ENCODE measurements at places on chromosomes 1 and 21. TPM values are rescaled to one million over a fixed set of nuclear protein-coding genes. Genes with fewer than 3 reads are reported as not detected.

DNA sequence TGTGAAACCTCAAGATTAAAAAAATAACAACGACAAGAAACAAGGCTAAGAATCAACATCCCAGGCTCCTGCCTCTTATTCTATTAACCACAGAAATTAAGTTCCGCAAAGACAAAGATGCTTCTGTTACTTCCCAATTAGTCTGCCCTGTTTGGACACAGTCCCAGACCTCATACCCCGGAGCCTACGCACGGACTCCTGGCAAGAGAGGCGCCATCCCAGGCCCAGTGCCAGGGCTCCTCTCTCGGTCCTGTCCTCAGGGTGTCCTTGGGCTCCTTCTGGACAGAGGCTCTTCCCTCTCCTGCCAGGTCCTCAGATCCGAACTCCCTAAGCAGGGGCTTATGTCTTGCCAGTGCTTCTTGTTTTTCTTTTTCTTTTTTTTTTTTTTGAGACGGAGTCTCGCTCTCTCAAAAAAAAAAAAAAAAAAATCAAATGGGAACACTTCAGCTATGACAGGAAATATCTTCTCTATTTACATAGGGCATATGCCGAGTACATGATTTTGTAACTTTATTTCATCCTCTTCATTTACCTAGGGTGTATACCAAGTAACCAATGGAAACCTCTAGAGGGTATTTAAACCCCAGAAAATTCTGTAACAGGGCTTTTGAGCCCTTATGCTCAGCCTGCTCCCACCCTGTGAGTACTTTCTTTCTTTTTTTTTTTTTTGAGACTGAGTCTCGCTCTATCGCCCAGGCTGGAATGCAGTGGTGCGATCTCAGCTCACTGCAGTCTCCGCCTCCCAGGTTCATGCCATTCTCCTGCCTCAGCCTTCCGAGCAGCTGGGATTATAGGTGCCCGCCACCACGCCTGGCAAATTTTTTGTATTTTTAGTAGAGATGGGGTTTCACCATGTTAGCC is 11.7 kb upstream of the ENO1 start:
- DNase-seq: no peak

- DNase-seq: no peak
These were observed 56.1 kb downstream of the KAZN start for GRCh38 chr1:14654554-14654953.

- DNase-seq: no peak
These were observed 104.8 kb downstream of the HLX start for GRCh38 chr1:220983877-220984635.

DNA sequence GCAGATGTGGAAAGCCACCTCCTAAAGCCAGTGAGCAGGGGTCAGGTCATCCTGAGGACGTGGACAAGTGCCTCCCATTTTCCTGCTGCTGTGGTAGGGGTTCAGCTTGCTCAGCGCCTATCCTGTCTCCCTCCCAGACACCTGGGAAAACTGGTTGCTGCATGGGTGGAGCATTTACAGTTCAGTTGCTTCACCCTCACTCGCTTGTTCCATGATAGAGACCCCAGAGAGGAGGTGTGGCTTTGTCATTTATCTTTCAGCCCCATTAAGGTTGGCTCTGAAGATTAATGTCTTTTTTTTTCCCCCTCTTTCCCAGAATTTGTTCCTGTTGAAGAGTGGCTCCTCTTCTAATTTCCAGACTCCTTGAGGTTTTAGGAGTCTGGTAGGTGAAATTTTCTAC is 9.2 kb downstream of the VANGL1 start:
- no peak for DNase-seq

DNA sequence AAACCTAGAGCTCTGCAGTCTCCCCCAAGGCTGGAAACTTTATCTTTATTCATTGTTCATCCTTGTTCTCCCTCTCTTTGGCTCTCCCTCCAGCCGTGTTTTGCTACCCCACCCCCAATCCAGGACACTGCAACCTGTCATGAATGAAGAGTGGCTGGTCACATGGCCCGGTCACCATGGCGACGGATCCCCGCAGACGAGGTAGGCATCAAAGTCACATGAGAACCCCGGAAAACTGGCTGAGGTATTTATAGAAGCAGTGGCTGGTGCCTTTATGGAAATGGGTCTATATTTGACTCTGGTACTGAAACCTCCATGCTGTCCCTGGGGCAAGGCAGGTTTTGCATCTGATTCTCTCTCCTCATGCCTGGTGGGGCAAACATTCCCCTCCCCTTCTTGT is 13.4 kb upstream of the SLC6A17 start:
- DNase-seq: peak; percentile 16

DNA sequence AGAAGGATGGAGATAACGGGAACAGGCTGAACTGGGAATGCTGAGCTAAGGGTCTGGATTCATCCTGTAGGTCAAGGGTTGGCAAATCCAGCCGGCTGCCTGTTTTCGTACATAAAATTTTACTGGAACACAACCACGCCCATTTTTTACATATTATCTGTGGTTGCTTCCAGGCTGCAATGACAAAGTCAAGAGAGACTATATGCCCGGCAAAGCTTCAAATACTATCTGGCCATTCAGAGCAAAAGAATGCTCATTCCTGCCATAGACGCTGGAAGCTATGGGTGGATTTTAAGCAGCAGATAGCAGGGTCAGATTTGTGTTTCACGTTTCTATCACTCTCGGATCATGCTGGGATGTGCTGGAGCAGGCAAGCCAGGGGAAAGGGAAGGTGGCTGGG is 137.9 kb upstream of the EDN2 start:
- no peak for DNase-seq

DNA sequence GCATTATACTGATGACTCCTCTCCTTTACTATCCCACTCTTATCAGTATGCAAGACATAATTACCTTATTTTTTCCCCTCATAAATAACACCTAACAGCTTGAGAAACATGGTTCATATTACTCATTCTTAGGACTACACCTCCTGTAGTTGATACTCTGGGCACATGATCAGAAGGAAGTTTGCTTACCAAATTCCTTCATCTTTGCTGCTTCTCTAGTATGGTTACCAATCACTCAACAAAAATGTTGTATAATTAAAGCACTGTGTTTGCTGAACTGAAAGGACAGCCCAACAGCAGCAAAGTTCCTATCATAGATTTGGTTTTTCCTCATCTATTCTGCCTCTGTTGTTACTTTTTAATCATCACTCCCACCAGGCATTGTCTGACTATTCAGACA is 586.3 kb downstream of the LRRIQ3 start:
- no peak for DNase-seq

DNA sequence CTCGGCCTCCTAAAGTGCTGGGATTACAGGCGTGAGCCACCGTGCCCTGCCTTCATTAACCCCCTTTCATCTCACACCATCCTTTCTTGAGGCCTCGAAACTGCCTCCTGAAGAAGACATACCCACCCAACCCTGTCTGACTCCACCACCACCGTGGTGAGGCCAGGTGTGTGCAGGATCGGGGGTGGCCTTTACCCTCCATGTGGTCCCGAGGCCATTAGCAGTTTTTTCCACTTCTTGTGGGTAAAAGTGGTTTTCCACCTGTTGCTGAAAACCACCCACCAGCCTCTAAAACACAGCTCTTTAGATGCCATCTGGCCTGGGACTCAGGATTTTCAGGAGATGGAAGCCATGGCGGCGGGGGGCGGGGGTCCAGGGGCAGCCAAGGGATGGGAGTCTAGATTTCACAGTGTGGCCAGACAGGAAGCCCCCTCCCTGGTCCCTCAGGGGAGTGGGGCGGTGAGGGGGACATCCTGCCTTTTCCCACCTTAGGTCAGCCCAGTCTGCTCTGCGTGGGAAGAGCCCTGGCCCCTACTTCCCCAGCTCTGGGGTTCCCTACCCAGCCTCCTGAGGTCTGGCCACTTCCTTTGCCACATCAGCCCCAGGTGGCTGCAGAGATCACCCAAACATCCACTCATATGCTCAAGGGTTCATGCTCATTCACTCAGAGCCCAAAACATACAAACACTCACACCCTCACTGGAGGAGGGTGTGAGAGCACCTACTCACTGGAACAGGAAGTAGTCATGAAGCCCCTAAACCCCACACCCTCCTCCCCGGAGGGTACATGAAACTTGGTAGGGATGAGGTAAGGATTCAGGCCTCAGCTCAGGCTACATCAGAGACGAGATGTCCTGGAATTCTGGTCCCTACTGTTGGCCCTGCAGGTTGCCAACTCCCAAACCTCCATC is 2.3 kb downstream of the FGR start:
- no peak for DNase-seq

DNA sequence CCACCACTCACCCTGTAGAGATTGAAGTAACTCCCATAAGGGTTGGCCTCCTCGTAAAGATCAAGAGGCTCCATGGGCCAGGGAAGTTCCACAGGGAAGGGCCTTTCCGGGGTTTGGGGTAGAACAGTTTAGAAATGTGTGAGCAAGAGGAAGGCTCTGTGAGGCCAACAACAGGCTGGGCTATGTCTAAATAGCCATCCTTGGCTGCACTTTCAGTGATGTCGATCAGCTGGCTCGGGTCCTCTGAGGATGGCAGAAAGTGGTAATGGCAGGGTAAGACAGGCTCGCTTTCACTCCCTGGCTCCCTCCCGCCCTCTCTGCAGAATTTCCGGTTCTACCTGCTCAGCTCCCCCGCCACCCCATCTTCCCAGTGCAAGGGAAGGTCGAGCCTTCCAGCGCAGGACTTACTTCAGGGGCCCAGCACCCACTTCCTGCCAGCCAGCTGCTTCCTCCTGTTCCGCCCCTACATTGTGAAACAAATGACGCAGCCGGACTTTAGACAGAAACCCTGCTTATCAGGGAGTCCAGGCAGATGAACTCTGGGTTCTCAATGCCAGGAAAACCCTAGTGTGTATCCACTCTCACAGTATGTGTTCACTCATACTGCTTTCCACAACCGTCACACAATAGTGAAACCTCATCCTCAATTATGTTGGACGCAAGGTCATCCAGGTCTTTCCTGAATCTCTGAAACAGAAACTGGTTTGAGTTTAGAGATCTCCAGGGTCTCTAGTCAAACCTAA is 7.3 kb downstream of the F11R start:
- no peak for DNase-seq

GRCh38 chr1:181969902-181970301 is 91.6 kb downstream of the ZNF648 start:
- DNase-seq: no peak

GRCh38 chr1:44048532-44049215 is 17.4 kb upstream of the SLC6A9 start:
- no peak for DNase-seq

GRCh38 chr1:117660271-117660965 is 54.6 kb downstream of the TENT5C start:
- DNase-seq: no peak

- DNase-seq: no peak
These were observed 27.2 kb downstream of the PUM1 start for GRCh38 chr1:31038360-31038759.

- DNase-seq: no peak
These were observed 171.3 kb upstream of the BEND5 start for GRCh38 chr1:48947761-48948537.

DNA sequence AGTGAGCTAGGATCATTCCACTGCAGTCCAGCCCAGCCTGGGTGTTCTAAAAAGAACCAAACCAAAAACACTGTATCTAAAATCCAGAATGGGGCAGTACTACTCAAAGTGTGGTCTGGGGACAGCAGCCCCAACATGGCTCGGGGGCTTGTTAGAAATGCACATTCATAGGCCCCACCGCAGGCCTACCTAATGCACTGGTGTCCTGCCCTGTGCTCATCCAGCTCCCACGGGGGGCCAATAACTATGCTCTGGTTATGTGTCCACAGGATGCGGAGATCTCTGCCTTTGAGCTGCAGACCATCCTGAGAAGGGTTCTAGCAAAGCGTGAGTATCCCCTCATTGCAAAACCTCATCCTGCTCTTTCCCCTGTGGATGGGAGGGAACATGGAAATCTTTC is 51.5 kb downstream of the CAPN2 start:
- no peak for DNase-seq

- DNase-seq: no peak
These were observed 18.8 kb downstream of the RNF220 start for GRCh38 chr1:44423591-44424537.

DNA sequence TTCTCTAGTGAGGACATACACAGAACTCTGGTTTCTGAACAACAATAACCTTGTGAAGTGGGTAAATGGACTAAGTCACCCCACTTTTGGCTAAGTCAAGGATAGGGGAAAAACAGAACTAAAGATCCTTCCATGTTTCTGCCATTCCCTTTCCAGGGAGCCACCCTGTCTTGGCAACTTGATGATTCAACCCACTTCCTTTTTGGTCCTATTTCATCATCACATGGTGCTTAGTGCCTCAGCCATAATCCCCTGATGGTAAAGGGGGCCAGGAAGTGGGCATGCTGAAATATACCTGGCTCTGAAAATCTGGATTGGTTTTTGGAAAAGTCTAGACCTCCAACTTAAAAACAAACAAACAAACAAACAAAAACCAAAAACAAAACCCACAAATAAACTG is 206.4 kb upstream of the FOXD3 start:
- no peak for DNase-seq

- no peak for DNase-seq
These were observed 744 bp upstream of the WDR26 start for GRCh38 chr1:224435318-224435763.

- DNase-seq: no peak
These were observed 25.7 kb downstream of the VAV3 start for GRCh38 chr1:107939256-107939655.

DNA sequence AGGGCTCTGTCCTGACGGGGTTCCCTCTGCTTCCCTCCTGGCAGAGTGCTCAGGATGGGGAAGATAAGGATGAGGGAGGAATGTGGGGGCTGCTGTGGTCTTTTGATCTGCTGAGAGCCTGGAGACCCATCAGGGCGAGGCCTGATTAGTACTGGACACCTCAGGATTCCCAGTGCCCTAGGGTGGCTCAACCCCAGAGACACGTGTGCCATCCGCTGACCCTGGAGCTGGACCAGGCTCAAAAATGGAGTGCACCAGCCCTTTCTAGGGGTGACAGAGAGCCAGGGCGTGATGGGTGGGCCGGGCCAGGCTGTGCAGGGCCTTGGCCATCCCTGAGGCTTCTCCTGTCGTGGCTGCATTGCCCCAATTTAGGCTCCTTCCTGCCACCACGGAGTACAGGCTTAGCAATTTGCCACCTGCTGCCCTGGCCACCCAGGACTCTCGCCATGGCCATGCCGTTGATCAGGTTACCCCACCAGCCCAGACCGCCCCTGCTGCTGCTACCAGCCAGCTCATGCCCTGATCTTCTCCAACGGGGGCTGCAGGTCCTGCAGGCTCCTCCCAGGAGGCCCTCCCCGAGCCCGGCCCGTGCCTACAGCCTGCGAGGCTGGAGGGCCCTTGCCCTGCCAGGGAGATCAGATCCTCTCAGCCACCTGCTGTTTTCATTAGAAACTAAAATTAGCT is 9.5 kb downstream of the WNT4 start:
- DNase-seq: no peak

GRCh38 chr1:196651637-196652215 is at the start of gene CFH:
Gene CFH (plus strand): TSS chr1:196652043. CDS start chr1:196652118, 75 bp downstream.
- no peak for DNase-seq

- no peak for DNase-seq
These were observed 42.2 kb upstream of the MAGOH start for GRCh38 chr1:53280496-53280895.

GRCh38 chr1:59768792-59769735 is 45.7 kb upstream of the HOOK1 start:
- no peak for DNase-seq

GRCh38 chr1:154423304-154423987 is 18.3 kb downstream of the IL6R start:
- DNase-seq: no peak

Gene TFAP2E
- 0.84 TPM for total RNA-seq

Gene TRABD2B
- total RNA-seq: 14.5 TPM

Gene RGS8
- total RNA-seq: 0.05 TPM

Gene GPR89A
- total RNA-seq: 31.4 TPM

Gene CCSAP
- 10.5 TPM for total RNA-seq

Gene LEFTY1
- total RNA-seq: 26.0 TPM

Gene DIRAS3
- total RNA-seq: 7.4 TPM

Gene RHBDL2
- total RNA-seq: not detected

Gene MIXL1
- 1.5 TPM for total RNA-seq
